Stimulated activated CD4-positive, alpha-beta T cell treated with anti-CD3 and anti-CD28 coated beads, Interleukin-1b, Interleukin-23, amount 100 ng/mL, for 1 hour (primary cell): ENCODE measurements at places on chromosomes 3 and 15.

GRCh38 chr3:14389166-14389606 is 13.2 kb upstream of the SLC6A6 start:
- no peak for DNase-seq

DNA sequence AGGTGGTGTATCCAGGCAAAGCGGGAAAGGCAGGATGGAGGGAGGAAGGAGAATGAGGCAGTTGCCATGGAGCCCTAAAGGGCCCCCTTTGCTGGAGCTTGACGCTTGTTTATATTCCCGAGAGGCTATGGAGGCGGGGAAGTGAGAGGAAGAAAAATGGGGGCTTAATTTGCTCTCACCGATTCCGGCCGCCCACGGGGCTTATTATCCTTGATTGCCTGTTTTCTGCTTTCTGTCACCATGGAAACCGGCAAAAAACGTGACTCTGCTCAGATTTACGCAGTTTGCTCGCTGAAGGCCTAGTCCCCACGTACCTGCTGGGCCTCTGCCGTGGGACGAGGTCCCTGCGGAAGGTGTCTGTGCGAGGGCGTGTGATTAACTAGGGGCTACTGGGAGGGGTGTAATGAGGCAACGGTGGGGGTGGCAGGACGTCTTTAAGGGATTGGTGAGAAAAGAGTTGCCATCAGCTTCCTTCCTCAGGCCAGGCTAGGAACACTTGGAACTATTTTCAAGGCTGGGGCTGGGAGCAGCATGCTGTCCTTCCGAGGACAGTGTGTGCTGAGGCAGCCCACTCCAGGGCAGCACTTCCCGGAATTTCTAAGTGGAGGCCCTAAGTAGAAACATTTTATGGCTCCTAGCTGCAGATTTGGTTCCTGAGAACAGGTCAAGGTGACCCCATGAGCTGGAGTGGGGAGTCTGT is 110.8 kb upstream of the NDN start:
- no peak for DNase-seq

- DNase-seq = no peak
These were observed 123.0 kb upstream of the PROK2 start for GRCh38 chr3:71907996-71908395.

DNA sequence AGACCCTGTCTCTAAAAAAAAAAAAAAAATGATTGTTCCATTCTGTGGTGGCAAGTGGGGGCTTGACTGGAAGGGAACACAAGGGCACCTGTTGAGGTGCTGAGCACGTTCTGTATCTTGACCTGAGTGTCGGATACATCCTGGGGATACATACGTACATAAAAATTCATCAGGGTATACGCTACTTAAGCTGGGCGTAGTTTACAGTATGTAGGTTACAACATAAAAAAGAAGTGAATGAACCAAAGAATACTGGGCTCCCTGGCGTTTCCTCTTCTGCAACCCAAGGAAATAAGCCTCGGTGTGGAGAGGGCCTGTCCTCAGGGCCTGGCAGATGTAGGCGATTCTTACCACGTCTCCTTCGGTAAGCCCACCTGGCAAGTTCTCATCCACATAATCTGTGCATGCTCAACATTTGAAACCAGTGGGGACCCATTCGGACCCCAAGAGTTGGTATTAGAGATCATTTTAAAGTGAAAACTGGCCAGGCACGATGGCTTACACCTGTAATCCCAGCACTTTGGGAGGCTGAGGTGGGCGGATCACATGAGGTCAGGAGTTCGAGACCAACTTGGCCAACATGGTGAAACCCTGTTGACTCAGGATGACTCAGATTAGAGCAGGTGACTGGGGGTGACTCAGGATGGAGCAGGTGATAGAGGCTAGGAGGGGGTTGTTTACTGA is 5.1 kb upstream of the MUC20 start:
- DNase-seq = no peak

GRCh38 chr3:188303286-188303799 is 149.4 kb downstream of the LPP start:
- no peak for DNase-seq

DNA sequence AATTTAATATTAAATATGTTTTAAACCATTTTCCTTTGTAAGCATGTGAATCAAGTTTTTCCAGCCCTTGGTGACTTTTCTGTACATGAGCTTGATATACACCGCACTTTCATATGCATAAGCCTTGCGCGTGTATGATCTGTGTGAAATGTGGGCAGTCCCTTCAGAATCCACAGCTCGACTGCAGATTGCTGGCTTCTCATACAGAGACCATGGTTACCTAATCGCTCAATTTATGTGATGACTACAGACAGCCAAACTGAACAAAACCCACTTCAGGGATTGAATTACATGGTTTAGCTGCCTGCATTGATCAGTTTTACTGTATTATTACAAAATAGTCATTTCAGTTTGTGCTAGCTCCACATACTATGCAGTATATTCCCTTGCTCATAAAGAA is 212.3 kb upstream of the NECTIN3 start:
- no peak for DNase-seq
